ENCODE measurements at places on chromosomes 5 and 9.

DNA sequence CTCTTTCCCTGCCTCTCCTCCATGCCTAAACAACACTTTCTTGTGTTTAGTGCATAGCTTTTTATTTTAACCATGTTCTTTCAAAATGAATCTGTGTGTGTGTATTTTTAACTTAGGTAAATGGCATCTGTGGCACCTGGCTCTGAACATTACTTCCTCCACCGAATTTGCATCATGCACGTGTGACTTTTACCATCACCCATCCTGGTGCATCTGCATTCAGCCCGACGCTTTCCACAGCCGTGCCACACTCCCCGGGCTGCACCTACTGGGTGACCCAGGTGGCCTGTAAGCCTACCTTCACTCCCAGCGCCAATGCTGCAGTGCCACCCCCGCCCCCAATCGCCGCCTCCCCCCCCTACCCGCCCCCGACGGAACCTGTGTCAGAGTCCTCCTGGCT lies 12.7 kb upstream of the FCN1 start:
- no peak for DNase-seq

- DNase-seq, result no peak
Observed at GRCh38 chr9:136709454-136710109, 2.8 kb upstream of the DIPK1B start.

GRCh38 chr5:79510638-79511037 lies 3.3 kb downstream of the HOMER1 start:
- no peak for DNase-seq

DNA sequence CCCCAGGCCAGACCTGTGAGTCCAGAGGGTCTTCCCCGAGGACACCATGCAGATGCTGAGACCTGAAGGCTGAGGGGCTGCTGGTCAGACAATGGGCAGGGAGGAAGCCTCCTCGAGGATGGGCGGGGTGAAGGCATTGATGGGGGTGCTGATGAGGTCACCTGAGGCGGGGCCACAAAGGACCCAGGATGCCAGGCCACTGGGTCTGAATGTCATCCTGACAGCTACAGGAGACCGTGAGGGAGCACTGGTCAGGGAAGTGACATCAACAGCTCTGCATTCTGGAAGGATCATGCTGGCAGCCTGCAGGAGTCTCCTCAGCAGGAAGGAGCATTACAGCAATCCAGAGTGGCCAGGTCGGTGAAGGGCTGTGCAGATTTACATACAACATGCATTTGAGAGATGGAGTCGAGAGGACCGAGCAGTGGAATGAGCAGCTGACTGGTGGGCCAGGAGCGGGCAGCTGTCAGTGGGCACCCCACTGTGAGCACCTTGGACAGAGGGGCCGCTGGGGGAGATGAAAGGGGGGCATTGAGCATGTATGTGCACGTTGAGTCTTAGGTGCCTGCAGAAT lies 77.7 kb upstream of the ADAMTS2 start:
- no peak for DNase-seq

- no peak for DNase-seq
Observed at GRCh38 chr9:12516573-12516972, 176.6 kb upstream of the TYRP1 start.

- peak; percentile 46 for DNase-seq
Observed at GRCh38 chr5:80192507-80193241, 63.2 kb downstream of the SERINC5 start.

GRCh38 chr5:31935496-31936369 lies 238.4 kb downstream of the GOLPH3 start:
- peak; percentile 28 for DNase-seq

GRCh38 chr5:1555011-1555807 lies 31.4 kb upstream of the LPCAT1 start:
- DNase-seq, result peak; percentile 31

GRCh38 chr5:130496215-130496614 lies 592.0 kb downstream of the CHSY3 start:
- peak; percentile 22 for DNase-seq

DNA sequence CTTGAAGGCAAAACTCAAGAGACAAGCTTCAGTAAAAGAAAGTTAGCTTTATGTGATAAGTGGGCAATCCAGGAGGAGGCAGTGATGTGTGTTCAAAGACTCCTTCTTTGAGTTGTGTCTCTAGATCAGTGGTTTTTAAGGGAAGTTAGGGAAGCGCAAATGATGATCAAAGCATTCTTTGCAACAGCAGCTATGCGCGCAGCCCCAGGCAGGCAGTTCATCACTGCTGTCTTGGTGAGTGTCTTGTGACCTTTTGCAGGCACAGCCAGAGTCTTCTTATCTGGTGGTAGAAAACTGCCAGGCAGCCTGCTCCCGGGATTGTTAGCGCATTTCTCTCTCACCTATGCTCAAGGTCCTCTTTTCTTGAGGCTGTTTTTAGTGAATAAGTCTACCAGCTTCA lies 40.3 kb upstream of the CLK4 start:
- no peak for DNase-seq

DNA sequence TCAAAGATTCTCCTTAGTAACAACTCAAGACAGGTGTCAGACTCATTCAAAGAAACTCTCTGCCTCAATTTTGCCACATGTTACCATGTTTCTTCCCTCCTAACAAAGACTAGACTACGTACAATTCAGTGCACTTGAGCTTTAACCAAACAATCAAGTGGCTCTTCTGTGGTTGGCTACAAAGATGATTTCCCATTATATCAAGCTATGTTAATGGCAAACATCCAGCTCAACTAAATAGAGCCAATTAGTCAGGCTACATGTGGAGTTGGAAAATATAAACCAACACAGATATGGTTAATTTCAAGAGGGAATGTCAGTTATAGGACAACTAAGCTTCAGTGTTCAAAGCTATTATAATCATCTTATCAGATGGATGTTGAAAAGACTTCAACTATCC lies 29.2 kb upstream of the ADRA1B start:
- DNase-seq, result no peak

- no peak for DNase-seq
Observed at GRCh38 chr5:60891667-60892066, 47.6 kb upstream of the ELOVL7 start.

GRCh38 chr5:1975406-1975715 lies 92.6 kb upstream of the IRX4 start:
- DNase-seq, result no peak

- DNase-seq, result peak; percentile 65
Observed at GRCh38 chr9:116377179-116377798, 223.7 kb downstream of the PAPPA start.

- DNase-seq, result no peak
Observed at GRCh38 chr5:135232958-135233357, 166.1 kb downstream of the MACROH2A1 start.

GRCh38 chr9:37453827-37454226 lies 11.4 kb downstream of the ZBTB5 start:
- DNase-seq, result no peak

GRCh38 chr5:11563822-11564221 lies 340.4 kb downstream of the CTNND2 start:
- DNase-seq, result no peak

- peak; percentile 77 for DNase-seq
Observed at GRCh38 chr9:121883281-121884056, 209.6 kb downstream of the TTLL11 start.

DNA sequence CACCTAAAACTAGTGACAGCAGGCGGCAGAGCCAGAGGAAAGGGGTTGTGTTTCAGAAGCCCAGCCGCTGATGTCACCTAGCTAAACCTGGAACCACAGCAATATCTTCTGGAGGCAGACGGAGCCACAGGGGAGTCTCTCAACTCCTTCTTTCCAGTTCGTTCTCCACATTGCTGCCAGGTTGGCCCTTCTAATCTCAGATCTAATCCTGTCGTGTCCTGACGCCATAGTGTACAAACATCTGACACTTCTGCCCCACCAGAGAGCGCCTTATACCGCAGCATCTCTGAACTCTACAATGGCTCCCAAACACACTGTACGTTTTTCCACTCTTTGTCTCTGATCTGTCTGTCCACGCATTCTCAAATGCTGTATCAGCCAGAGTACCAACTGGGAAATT lies 240.0 kb downstream of the SMARCA2 start:
- no peak for DNase-seq

GRCh38 chr5:122415030-122415800 lies 103.2 kb downstream of the SNCAIP start:
- peak; percentile 69 for DNase-seq

Data from fibroblast of skin of right biceps (primary cell).